Melanocyte of skin (primary cell): ENCODE measurements at places on chromosomes 13 and 19. TPM values are rescaled to one million over a fixed set of nuclear protein-coding genes. Genes with fewer than 3 reads are reported as not detected.

Gene EFNA2
- not detected in 2 replicates for total RNA-seq

Gene MUC16
- total RNA-seq = not detected in 2 replicates

Gene DIS3
- total RNA-seq = 33.8 and 35.1 TPM in 2 replicates

Gene APOC1
- total RNA-seq = 2.8 and 22.2 TPM in 2 replicates

Gene VSTM1
- total RNA-seq = not detected in 2 replicates

Gene RGL3
- 0.62 and 1.3 TPM in 2 replicates for total RNA-seq

Gene RASL11A
- total RNA-seq = 1.3 and 1.7 TPM in 2 replicates

Gene TEKTIP1
- total RNA-seq = not detected in 2 replicates

Gene B3GNT8
- total RNA-seq = 0.33 and 0.77 TPM in 2 replicates

Gene C5AR1
- total RNA-seq = under 0.01 TPM in 1 of 2 replicates, not detected in the other
